ENCODE measurements at places on chromosomes 12 and 14.

- no peak overlapping the region for H3K27ac ChIP-seq
- DNase-seq, result no peak
Measured at GRCh38 chr12:11016937-11017336, 5.5 kb downstream of the TAS2R19 start.

GRCh38 chr14:70555890-70556289, 21.1 kb upstream of the ADAM20 start:
- H3K4me1 ChIP-seq, result no peaks in the 10 kb centered on the region
- no peaks in the 10 kb centered on the region for H3K36me3 ChIP-seq

- no peaks in the 10 kb centered on the region for H3K27me3 ChIP-seq
- DNase-seq, result no peak
- H3K27ac ChIP-seq, result peak overlapping the region; percentile 96
- H3K4me1 ChIP-seq, result peaks cover 21% of the 10 kb centered on the region
- H3K36me3 ChIP-seq, result no peaks in the 10 kb centered on the region
Measured at GRCh38 chr12:53624458-53624857, 1.7 kb downstream of the ATF7 start.

DNA sequence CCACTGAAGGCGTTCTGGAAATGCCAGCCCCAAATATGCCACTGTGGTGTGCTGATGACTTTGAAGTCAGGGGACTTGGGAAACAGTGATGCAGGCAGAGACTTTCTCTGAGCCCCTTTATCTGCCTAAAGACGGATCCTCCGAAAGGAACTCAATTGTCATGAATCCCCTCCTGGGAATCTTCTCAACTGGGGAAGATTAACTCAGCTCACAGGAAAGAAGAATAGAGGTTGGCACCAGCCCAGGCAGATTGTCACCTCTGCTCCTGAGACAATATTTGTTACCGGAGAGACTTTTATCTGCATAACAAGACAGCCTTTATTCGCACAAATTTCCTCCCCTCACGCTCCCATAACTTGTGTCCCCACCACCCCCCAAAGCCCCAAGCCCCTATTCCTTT, 414.4 kb downstream of the FUT8 start:
- no peak overlapping the region for H3K4me3 ChIP-seq
- H3K4me1 ChIP-seq, result no peaks in the 10 kb centered on the region
- H3K27me3 ChIP-seq, result no peaks in the 10 kb centered on the region
- H3K27ac ChIP-seq, result no peak overlapping the region
- no peak for DNase-seq
- no peaks in the 10 kb centered on the region for H3K36me3 ChIP-seq

GRCh38 chr14:78316786-78317185, 146.6 kb downstream of the NRXN3 start:
- no peaks in the 10 kb centered on the region for H3K36me3 ChIP-seq
- no peak overlapping the region for H3K4me3 ChIP-seq
- H3K27ac ChIP-seq, result no peak overlapping the region

- no peaks in the 10 kb centered on the region for H3K36me3 ChIP-seq
- no peak for DNase-seq
- no peak overlapping the region for H3K4me3 ChIP-seq
- H3K27ac ChIP-seq, result no peak overlapping the region
- H3K4me1 ChIP-seq, result peaks cover 26% of the 10 kb centered on the region
- no peaks in the 10 kb centered on the region for H3K27me3 ChIP-seq
Measured at GRCh38 chr14:32608857-32609256, 279.8 kb downstream of the AKAP6 start.

GRCh38 chr12:95804291-95804690, 13.7 kb upstream of the NTN4 start:
- no peak overlapping the region for H3K4me3 ChIP-seq
- no peak for DNase-seq
- no peaks in the 10 kb centered on the region for H3K27me3 ChIP-seq
- H3K4me1 ChIP-seq, result no peaks in the 10 kb centered on the region
- H3K27ac ChIP-seq, result no peak overlapping the region

DNA sequence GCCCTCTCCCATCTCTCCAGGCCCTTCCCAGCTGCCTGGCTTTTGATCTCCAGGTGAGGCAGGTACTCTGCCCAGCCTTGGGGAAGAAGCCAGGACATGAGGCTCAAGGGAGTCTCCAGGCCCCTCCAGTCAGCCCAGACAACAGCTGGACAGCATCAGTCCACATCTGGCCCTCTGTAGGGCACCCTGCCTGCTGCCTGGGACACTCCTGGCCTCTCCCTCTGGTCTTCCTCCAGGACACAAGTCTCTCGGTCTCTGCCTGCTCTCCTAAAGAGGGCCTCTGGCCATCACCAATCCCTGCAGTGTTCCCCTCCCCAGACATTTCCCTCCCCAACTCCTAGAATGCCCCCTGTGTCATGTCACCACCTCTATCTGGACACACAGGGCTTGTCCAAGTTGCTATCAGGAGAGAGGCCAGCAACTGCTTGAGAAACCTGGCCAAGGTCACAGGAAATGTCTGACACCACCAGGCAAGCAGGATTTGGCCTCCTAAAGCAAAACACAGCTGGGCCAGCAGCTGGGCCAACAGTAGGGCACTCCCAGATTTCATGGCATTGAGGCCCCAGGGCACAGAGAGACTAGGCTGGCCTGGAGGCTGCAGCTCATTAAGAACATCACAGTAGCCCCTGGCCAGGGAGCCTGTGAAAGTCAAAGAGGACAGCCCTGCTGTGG, 29.0 kb downstream of the LTBP2 start:
- H3K4me3 ChIP-seq, result no peak overlapping the region
- H3K27me3 ChIP-seq, result no peaks in the 10 kb centered on the region
- no peak overlapping the region for H3K27ac ChIP-seq
- no peaks in the 10 kb centered on the region for H3K36me3 ChIP-seq
- no peak for DNase-seq
- H3K4me1 ChIP-seq, result peaks cover 37% of the 10 kb centered on the region

DNA sequence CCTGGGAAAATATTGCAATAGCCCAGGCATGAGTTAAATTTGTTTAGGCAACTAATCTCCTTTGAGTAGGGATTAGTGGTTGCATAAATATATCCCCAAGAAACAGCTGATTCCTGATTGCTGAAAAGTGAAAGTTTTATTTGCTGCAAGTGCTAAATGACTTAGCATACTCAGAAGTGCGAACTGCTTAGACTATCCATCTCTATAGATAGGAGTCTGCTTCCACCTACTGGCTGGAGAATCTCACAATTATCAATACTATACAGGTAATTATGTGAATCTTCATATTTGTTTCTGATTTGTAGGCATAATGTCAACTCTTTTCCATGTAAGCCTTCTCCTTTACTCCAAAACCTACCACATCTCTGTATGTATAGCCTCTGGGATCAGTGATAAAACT, 12.0 kb upstream of the SLCO1B3 start:
- no peaks in the 10 kb centered on the region for H3K4me1 ChIP-seq
- no peak overlapping the region for H3K27ac ChIP-seq
- DNase-seq, result no peak
- H3K27me3 ChIP-seq, result no peaks in the 10 kb centered on the region
- H3K36me3 ChIP-seq, result no peaks in the 10 kb centered on the region

DNA sequence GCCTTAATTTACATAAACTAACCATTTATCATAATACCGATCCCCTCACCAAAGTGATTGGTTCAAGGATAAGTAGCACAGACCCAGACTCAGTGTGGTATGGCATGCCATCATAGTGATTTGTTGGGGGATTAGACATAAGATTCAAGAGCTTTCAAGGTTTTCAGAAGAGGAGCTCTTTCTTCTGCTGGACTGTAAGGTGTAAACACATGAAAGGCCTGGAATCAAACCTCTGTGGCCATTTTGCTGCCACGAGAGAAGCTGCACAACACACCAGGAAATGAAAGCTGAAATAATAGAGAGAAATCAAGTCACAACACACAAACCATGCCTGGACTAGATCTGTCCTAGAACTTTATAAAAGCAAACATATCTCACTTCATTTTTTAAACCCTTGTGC, 30.8 kb downstream of the BTG1 start:
- H3K27me3 ChIP-seq, result no peaks in the 10 kb centered on the region
- no peaks in the 10 kb centered on the region for H3K4me1 ChIP-seq
- no peak overlapping the region for H3K27ac ChIP-seq

DNA sequence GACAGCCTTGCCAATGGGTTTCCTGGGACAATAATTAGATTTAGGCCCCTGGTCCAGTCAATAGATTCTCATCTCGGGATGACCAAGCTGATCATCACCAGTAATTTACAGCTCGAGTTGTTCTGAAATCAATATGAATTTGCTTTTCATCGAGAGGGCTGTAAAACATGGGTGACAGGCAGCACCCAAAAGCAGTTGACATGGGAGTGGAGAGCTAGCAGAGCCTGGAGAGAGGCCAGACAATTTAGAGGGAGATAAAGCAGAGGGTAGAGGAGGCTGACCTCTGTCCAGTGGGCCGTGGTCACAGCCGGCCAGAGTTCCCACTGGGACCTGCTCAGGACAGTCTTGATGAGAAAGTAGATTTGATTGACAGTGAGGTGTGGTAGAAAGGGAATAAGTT, 157.3 kb downstream of the ASCL4 start:
- H3K36me3 ChIP-seq, result no peaks in the 10 kb centered on the region
- no peak for DNase-seq
- no peaks in the 10 kb centered on the region for H3K4me1 ChIP-seq
- H3K27ac ChIP-seq, result no peak overlapping the region
- no peaks in the 10 kb centered on the region for H3K27me3 ChIP-seq

DNA sequence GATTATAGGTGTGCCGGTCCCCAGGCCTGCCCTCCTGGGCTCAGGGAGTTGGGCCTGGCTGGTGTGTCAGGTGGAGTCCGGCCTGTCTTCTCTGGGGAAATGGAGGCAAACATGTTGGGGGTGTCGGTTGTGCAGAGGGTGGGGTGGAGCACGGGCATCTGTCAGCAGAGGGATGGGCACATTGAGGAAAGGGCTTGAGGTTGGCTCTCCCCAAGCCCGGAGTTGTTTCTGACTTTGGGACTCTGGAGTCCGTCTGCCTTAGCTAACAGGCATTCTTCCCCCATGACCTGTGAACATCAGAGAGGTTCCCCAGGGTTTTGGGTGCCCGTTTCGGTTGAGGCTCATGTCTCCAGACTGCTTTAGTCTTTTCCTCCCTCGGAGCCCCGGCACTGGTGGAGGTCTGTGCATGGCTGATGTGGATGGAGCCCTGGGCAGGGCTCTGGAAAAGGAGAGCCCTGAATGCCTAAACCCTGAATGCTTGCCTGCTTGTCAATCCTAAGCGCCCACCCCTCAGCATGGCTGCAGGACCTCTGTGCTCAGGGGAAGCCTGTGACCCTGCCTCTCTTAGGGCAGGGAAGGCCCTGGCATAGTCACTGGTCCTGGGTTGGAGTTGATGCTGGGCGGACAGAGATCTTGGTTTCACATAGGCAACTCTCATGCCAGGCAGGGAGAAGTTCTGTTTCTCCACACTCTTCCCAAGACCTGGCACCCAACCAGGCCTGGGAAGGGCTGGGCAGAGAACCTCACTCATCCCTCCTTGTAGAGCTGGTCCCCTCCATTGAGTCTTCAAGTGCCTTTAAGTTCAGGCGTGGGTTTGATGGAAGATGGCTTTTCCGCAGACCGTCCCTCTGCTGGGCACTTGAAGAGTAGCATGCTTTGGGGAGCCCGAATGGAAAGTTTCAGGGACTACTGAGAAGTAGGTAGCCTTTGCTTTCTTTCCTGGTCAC, 12.9 kb downstream of the NYNRIN start:
- H3K27me3 ChIP-seq, result no peaks in the 10 kb centered on the region
- peak; percentile 60 for DNase-seq
- no peak overlapping the region for H3K4me3 ChIP-seq
- H3K4me1 ChIP-seq, result no peaks in the 10 kb centered on the region
- no peaks in the 10 kb centered on the region for H3K36me3 ChIP-seq

GRCh38 chr14:89814126-89814525, 140.4 kb downstream of the EFCAB11 start:
- H3K4me3 ChIP-seq, result no peak overlapping the region
- no peaks in the 10 kb centered on the region for H3K27me3 ChIP-seq
- H3K4me1 ChIP-seq, result peaks cover 8% of the 10 kb centered on the region
- H3K36me3 ChIP-seq, result no peaks in the 10 kb centered on the region
- DNase-seq, result no peak

GRCh38 chr12:111932241-111932640, 80.7 kb downstream of the TMEM116 start:
- no peak overlapping the region for H3K4me3 ChIP-seq
- H3K27me3 ChIP-seq, result no peaks in the 10 kb centered on the region
- H3K4me1 ChIP-seq, result no peaks in the 10 kb centered on the region
- DNase-seq, result no peak
- no peaks in the 10 kb centered on the region for H3K36me3 ChIP-seq
- H3K27ac ChIP-seq, result no peak overlapping the region

DNA sequence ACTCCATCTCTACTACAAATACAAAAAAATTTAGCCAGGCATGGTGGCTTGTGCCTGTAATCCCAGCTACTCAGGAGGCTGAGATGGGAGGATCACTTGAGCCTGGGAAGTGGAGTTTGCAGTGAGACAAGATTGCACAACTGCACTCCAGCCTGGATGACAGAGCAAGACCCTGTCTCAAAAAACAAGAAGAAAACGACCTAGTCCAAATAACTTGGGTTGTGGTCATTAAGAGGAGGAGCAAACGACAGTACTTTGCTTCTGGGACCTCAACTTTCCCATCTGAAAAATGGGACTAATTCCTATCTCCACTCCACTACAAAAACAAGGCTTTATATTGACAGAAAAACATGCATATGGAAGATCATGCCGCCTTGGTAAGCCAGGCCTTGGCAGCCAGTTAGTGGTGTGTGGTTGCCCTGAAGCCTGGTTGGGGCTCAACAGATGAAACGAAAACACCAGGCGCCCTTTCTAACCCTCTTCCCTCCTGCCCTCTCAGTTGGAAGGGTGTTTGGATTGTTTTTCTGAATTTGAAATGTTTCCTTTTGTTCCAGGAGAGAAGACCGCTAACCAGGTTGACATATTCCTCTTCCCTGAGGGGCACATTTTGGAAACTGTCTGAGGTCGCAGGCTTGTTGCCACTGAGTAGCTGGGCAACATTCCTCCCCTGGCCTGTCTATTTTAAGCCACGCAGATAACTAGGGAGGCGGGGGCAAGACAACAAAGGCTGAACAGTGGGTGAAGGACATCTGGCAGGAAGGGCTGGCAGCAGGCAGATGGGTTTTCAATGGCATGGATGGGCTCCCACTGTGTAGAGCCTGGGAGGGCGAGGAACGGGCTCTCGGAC, 13.7 kb upstream of the VPS37B start:
- H3K27me3 ChIP-seq, result no peaks in the 10 kb centered on the region
- no peak overlapping the region for H3K27ac ChIP-seq
- no peaks in the 10 kb centered on the region for H3K36me3 ChIP-seq
- no peak overlapping the region for H3K4me3 ChIP-seq
- peaks cover 10% of the 10 kb centered on the region for H3K4me1 ChIP-seq

GRCh38 chr14:104404922-104405321, 174.6 kb upstream of the C14orf180 start:
- H3K27ac ChIP-seq, result no peak overlapping the region
- H3K4me1 ChIP-seq, result no peaks in the 10 kb centered on the region
- no peaks in the 10 kb centered on the region for H3K27me3 ChIP-seq
- no peaks in the 10 kb centered on the region for H3K36me3 ChIP-seq
- H3K4me3 ChIP-seq, result no peak overlapping the region
- DNase-seq, result no peak

GRCh38 chr12:113911971-113912759, 54.0 kb downstream of the RBM19 start:
- H3K4me1 ChIP-seq, result no peaks in the 10 kb centered on the region
- no peak overlapping the region for H3K27ac ChIP-seq
- H3K27me3 ChIP-seq, result no peaks in the 10 kb centered on the region
- H3K36me3 ChIP-seq, result no peaks in the 10 kb centered on the region
- H3K4me3 ChIP-seq, result no peak overlapping the region
